ENCODE measurements at places on chromosomes 1 and 21. TPM values are rescaled to one million over a fixed set of nuclear protein-coding genes. Genes with fewer than 3 reads are reported as not detected.
A peak's percentile ranks its signal among the peaks of the same experiment; 100 is the strongest.

GRCh38 chr1:3066826-3067225 lies 2.2 kb upstream of the PRDM16 start:
- no peak overlapping the region for H3K27ac ChIP-seq
- H3K36me3 ChIP-seq: no peaks in the 10 kb centered on the region
- DNase-seq: no peak
- H3K27me3 ChIP-seq: peaks cover 3% of the 10 kb centered on the region

GRCh38 chr1:23394684-23395083 lies 25.0 kb upstream of the ZNF436 start:
- no peak overlapping the region for H3K27ac ChIP-seq
- no peaks in the 10 kb centered on the region for H3K36me3 ChIP-seq
- DNase-seq: no peak
- no peaks in the 10 kb centered on the region for H3K4me1 ChIP-seq
- H3K27me3 ChIP-seq: no peaks in the 10 kb centered on the region
- H3K4me3 ChIP-seq: no peak overlapping the region

DNA sequence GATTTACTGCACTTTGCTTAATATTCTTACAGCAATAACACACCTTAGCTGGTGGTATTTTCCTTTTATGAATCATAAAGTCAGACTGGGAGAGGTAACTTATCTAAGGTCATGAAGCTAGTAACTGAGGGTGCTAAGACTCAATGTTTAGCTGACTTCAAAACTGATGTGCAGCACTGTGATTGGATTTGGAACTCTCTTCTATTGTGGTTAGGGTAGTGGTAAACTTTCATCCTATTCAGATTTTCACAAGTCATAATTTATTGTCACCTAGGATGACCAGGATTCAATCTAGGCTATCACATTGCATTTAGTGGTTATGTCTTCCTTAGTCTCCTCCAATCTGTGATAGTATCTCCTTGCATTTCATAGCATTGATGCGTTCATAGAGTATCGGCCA lies 18.9 kb downstream of the EPB41 start:
- no peak overlapping the region for H3K27ac ChIP-seq
- no peaks in the 10 kb centered on the region for H3K36me3 ChIP-seq
- peaks cover 84% of the 10 kb centered on the region for H3K4me1 ChIP-seq
- no peak for DNase-seq

DNA sequence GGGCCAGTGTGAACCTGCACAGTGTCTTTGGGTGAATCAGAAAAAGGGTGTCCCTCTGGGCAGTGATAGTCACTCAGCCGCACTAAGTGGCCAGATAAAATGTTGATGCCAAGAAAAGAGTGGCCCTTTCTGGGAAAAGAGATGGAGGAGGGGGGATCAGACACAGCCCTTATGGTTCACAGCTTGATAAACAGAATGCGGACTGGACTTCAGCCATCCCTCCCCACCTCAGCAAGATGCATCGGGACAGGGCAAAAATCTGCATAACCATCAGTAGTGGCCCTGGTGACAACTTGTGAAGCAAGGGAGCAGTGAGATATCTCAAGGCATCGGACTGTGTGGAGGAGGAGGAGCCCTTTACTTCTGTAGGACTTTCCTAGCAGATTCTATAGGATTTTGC lies 353.8 kb upstream of the PLXNA2 start:
- no peak overlapping the region for H3K27ac ChIP-seq
- no peaks in the 10 kb centered on the region for H3K4me1 ChIP-seq
- no peak overlapping the region for H3K4me3 ChIP-seq
- DNase-seq: no peak

DNA sequence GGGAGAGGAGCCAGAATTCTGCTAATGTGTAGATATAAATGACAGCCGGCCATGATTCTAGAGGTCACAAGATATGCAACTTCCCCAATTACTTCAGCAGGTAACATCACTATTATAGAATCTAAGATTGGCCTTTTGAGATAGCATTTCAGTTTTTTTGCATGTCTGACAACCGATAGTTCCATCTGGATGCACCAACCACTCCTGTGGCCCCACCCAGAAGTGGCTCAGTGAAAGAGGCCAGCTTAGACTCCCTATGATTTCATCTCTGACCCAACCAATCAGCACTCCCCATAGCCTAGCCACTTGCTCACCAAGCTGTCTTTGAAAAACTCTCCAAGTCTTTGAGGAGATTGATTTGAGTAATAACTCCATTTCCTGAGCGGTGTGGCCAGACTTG lies 30.3 kb upstream of the NUF2 start:
- no peak for DNase-seq
- H3K27me3 ChIP-seq: no peaks in the 10 kb centered on the region
- H3K36me3 ChIP-seq: no peaks in the 10 kb centered on the region
- H3K4me1 ChIP-seq: no peaks in the 10 kb centered on the region
- no peak overlapping the region for H3K27ac ChIP-seq

DNA sequence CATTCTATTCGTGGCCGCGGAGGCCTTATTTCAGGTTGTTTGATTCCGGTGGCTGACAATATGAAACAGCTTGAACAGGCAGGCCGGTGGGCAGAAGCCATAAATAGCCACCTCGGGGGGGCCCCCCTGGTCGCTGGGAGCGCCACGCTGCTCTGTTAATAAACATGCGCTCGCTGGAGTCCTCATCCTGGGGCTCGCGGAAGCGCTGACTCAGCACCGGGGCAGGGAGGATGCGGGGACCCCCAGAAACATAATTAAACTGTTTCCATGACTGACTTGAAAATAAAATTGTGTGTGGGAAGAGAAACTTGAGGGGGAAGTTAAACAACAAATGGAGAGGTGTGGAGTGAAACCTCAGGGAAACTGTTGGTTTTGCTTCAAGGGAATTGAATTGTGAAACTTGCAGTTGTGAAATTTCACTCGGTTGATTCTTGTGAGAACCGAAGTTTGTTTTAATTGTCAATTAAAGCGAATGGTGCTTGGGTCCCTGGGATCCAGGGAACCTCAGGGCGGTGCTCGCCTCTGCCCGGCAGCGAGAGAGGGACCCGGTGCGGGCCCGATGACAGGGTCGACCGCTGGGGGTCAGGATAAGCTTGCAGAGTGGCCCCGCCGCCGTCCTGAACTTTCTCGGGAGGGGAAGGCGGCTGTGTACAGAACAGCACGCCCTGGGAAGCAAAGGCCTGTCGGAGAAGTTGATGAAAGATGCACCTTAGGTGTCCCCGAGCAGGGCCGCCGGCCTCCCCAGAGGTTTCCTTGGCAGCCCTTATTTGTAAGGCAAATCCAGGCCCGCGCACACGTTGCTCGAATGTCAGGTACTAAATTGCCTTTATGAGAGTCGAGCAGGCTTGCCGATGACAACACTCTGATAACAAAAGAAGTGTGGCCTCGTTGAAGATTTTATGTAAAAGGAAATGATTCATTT lies 176.9 kb upstream of the LMO4 start:
- peaks cover 18% of the 10 kb centered on the region for H3K27me3 ChIP-seq
- peaks cover 6% of the 10 kb centered on the region for H3K4me1 ChIP-seq
- peak overlapping the region; percentile 54 for H3K4me3 ChIP-seq
- no peaks in the 10 kb centered on the region for H3K36me3 ChIP-seq
- no peak for DNase-seq

DNA sequence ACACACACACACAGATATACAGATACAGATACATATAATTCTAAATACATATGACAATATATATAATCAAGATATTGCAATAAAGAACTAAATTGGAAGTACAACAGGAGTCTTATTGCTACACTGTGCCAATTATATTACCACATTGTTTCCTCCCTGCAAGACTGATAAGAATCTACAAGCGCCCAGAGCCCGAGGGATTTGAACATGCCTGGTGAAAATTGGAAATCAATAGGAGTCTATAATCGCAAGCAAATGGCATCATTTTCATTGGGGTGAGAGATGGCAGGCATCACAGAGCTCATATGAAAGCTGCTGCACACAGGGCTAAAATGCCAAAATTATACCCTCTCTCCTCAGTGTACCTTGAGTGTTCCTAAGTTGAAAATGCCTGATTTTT lies 152.9 kb upstream of the PTBP2 start:
- no peak for DNase-seq
- no peaks in the 10 kb centered on the region for H3K36me3 ChIP-seq
- H3K4me3 ChIP-seq: no peak overlapping the region
- no peaks in the 10 kb centered on the region for H3K4me1 ChIP-seq
- H3K27ac ChIP-seq: no peak overlapping the region

DNA sequence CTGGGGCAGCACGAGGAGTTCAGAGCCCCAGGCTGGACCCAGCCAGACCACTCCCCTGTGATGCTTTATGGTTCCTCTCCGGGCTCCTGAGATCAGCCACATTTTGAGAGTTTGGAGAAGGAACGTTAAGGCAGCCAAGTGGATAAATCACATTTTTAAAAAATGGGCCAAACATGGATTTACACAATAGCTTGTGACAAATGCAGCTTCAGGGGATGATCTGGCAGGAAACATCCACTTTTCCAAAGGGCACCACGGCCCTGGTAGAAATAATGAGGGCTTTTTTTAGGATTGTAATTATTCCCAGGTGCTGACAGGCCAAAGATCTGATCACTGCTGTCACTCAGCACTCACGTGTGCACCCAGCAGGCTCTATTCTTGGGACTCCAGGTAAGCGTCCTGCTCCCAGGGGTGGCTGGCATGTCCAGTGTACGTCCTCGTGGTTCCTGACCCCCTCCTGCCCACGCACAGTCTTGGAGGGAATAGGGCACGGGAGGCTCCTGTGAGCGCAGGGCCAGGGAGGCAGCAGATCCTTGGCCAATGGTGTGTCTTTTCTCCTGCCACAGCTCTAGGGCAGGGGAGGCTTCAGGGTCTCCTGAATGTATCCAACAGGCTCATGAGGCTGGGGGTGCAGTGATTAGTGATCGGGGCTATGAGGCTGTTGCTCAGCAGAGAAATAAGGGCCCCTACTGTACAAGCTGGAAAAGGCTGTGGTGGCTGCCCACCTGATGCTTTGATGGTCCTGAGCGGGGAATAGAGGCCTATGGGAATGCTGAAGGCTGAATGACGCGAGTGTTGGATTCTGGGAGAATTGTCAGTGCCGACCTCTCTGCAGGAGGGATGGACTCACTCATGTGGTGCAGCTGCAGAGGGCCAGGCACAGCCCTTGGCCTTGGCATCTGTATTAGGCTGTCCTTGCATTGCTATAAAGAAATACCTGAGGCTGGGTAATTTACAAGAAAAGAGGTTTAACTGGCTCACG lies 415.7 kb downstream of the PTPRU start:
- H3K36me3 ChIP-seq: no peaks in the 10 kb centered on the region
- H3K4me3 ChIP-seq: no peak overlapping the region
- no peaks in the 10 kb centered on the region for H3K27me3 ChIP-seq
- H3K4me1 ChIP-seq: no peaks in the 10 kb centered on the region
- H3K27ac ChIP-seq: no peak overlapping the region
- no peak for DNase-seq

GRCh38 chr21:30831194-30831765 lies 1.7 kb upstream of the KRTAP7-1 start:
- DNase-seq: peak; percentile 20
- H3K4me1 ChIP-seq: no peaks in the 10 kb centered on the region
- no peaks in the 10 kb centered on the region for H3K36me3 ChIP-seq
- H3K4me3 ChIP-seq: no peak overlapping the region
- H3K27ac ChIP-seq: no peak overlapping the region

- no peak overlapping the region for H3K27ac ChIP-seq
- no peaks in the 10 kb centered on the region for H3K4me1 ChIP-seq
- H3K27me3 ChIP-seq: no peaks in the 10 kb centered on the region
- no peak overlapping the region for H3K4me3 ChIP-seq
- no peak for DNase-seq
Observed at GRCh38 chr1:218983848-218984247, 189.8 kb upstream of the LYPLAL1 start.

DNA sequence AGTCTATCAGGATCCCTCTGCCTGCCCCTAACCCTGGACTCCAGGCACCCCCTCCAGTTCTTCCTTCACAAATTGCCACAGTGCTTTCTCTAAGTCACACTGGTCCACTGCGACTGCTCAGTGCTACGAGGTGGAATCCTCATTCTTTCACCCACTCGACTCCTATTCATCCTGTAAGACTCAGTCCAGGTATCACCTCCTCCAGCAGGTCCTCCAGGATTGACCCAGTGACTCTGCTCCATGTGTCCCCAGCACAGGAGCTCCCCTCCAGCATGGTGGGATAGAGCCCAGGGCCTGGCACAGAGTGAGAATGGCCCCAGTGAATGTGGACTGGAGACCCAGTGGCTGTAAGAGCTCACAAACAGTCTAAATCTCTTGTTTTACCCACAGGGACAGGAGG lies 45.5 kb upstream of the WNT4 start:
- no peaks in the 10 kb centered on the region for H3K36me3 ChIP-seq
- no peak overlapping the region for H3K27ac ChIP-seq
- H3K27me3 ChIP-seq: no peaks in the 10 kb centered on the region
- DNase-seq: no peak
- H3K4me3 ChIP-seq: no peak overlapping the region

DNA sequence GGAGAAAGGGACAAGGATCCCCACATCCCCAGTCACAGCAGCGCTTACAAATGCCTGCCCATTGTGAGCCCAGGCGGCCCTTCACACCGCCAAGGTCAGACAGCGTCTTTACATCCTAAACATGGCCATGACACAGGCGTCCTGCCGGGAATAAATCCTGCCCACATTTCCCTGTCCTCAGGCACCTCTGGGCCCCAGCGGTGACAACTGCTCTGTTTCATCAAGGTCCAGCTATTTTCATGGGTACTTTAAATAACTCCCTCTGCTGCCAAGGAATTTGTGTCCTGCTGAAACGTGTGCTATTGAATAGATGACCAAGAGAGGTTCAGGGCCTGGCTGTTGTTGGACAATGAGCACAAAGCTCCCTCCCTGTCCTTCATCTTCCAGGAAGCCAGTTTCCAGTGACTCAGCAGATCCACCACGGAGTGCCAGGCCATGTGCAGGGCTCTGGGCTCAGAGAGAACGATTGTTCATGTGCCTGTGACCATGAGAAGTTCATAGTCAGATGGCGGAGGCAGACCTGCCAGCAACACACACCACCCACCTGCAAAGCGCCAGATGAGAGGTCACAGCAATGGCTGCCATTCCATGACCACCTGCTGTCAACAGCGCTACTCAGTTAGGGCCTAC lies 195.8 kb downstream of the MATN1 start:
- no peak overlapping the region for H3K4me3 ChIP-seq
- H3K27me3 ChIP-seq: no peaks in the 10 kb centered on the region
- H3K4me1 ChIP-seq: no peaks in the 10 kb centered on the region
- no peak overlapping the region for H3K27ac ChIP-seq

- H3K4me1 ChIP-seq: no peaks in the 10 kb centered on the region
- no peak for DNase-seq
- no peaks in the 10 kb centered on the region for H3K36me3 ChIP-seq
Observed at GRCh38 chr1:58611861-58612385, 34.9 kb upstream of the TACSTD2 start.

- no peak overlapping the region for H3K27ac ChIP-seq
- no peak for DNase-seq
Observed at GRCh38 chr1:195462646-195463045, 1145.6 kb downstream of the KCNT2 start.

- DNase-seq: no peak
- H3K4me1 ChIP-seq: no peaks in the 10 kb centered on the region
- no peak overlapping the region for H3K4me3 ChIP-seq
- no peaks in the 10 kb centered on the region for H3K27me3 ChIP-seq
Observed at GRCh38 chr1:162838863-162839262, 22.1 kb downstream of the CCDC190 start.

- no peaks in the 10 kb centered on the region for H3K4me1 ChIP-seq
- H3K36me3 ChIP-seq: no peaks in the 10 kb centered on the region
- DNase-seq: no peak
- H3K27ac ChIP-seq: no peak overlapping the region
Observed at GRCh38 chr1:24212376-24212775, 25.3 kb upstream of the IFNLR1 start.

Gene DCST1
- total RNA-seq: not detected

Gene CHIA
- total RNA-seq: not detected

Gene DENND2C
- 0.59 TPM for total RNA-seq

Gene SH2D1B
- not detected for total RNA-seq

Gene CA6
- total RNA-seq: 1.2 TPM

Gene DPYD
- 9.6 TPM for total RNA-seq

Gene KCNA3
- 40.5 TPM for total RNA-seq

Data from CD8-positive, alpha-beta memory T cell (primary cell).